Naive thymus-derived CD4-positive, alpha-beta T cell (primary cell): ENCODE measurements at places on chromosomes 12 and 14.

GRCh38 chr12:74152370-74152769, 385.3 kb upstream of the ATXN7L3B start:
- DNase-seq: no peak

GRCh38 chr12:71282925-71283324, 125.1 kb upstream of the TSPAN8 start:
- DNase-seq: no peak

- DNase-seq: peak; percentile 96
Observed at GRCh38 chr12:104303538-104304151, at the start of gene EID3. EID3 (plus strand) TSS chr12:104303739; CDS start chr12:104303935, 196 bp downstream.

DNA sequence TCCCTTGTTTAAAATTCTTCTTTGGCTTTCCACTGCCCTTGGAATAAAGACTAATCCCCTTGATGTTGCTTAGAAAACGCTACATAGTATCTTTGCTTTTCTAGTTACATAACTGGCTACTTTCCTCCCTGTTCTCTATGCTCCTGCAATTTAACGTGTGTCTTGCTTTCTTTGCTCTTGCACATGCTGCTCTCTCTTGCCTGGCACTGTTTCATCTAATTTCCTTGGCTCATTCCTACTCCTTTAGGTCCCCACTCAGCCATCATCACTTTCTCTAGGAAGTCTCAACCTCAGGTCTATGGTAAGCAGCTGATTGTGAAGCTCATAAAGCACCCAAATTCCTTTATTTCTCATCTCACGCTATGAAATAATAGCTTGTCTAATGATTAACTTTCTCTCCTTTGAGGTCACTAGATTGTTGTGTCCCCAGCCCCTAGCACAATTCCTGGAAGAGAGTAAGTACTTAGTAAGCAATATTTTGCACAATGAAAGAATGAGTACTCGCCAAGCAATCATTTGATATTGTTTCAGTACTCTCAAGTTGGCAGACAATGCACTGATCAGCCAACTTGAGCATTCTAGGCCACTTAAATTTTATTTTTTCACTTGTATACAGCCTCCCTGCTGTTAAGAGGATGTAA, 3.3 kb downstream of the ALDH6A1 start:
- no peak for DNase-seq

DNA sequence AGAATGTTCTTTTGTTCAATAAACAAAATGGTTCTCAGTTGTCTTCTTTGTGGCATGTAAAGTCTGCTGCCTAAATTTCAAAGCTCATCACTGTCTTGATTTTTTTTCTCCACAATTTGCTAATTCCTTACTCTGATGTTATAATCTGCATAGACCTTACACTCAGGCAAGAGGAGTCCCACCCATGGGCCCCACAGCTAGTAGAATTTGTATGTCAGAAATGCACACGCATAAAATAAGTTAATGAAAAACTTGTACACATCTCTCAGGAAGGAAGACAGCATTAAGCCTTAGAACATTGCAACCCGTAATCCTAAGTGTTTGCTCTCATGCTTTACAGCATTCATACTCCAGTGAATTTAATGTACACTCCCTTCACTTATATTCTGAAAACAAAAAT, 280.8 kb downstream of the ATXN7L3B start:
- DNase-seq: no peak

- no peak for DNase-seq
Observed at GRCh38 chr12:19223695-19224094, 94.2 kb downstream of the PLEKHA5 start.

DNA sequence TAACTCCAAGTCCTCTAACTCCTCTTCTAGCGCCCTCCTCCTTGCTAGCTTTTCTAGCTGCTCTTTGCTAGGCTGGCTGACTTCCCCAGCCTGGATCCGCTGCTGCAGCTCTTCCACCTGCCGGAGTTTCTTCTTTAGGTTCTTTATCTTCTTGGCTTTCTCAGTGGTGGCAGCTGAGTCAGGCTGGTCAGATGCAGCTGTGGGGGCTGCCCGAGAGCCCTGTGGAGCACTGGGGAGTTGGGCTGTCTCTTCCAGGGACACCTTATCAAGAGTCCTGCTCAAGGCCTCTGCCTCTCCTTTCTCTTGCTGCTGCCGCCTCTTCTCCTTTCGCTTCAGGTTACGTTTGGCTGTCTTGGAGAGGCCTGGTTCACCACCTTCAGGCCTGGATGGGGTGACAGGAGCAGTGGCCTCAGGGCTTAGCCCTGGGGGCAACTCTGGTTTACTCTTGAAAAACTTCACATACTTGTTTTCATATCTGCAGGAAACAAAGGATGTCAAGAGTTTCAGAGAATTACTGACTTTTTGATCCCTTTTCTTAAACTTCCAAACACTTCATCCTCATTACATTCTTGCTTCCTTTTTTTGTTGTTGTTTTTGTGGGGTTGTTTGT, 25.7 kb downstream of the PYM1 start:
- DNase-seq: no peak

DNA sequence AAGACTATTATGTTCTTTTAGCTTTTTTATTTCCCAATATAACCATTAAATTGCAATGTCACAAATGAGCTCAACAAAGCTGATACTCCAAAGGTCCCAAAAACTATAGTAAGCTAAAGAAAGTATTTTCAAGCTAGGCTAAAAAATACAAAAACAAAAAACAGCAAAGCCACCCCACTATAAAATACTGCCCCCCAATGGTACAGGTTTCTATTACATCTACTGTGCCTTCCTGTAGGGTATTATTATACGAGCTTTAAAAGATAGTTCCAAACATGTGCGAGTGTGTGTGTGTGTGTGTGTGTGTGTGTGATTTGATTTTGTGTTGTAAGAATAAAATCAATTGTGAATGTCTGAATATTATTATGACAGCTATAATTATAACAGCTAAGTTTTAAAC, 1.1 kb downstream of the IFNG start:
- DNase-seq: peak; percentile 48

DNA sequence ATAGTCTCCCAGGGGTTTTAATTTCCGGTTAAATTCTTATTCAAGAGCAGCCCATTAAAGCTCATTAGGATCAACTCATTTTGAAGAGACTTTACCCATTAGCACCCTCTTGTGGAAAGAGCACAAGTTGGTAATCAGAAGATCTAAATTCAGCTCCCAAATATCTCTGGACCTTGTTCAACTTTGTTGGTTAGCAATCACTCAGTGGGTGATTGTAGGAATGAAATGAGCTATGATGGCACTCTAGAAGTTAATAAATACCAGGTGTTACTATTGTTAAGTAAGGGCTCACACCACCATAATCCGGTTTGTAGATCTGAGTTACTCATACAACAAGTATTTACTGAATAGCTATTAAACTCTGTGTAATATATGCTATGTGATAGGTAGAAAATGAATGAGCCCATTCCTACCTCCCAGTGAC, 42.9 kb downstream of the TRIP11 start:
- DNase-seq: peak; percentile 47

GRCh38 chr12:80707126-80707829, at the start of gene MYF6:
MYF6 (plus strand) TSS chr12:80707634; CDS start chr12:80707720, 86 bp downstream.
- no peak for DNase-seq

DNA sequence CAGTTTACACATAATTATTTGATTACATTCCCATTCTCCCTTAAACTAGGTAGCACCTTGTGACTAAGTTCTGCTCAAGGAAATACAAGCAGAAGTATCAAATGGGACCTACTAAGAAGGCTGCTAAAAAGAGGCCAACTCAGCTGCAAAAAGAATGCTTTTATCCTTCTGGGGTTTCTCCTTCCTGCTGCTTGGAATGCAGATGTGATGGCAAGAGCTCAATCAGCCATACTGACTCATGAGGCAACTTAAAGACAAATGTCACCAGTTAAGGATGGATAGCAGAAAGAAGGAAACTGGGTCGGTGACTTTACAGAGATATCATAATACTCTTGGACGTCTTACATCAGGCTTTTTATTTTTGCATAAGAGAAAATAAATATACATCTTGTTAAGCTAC, 38.0 kb upstream of the RAP1B start:
- DNase-seq: no peak

GRCh38 chr12:4275016-4275869, 1.7 kb downstream of the CCND2 start:
- no peak for DNase-seq

GRCh38 chr12:105459760-105460330, 129.4 kb downstream of the C12orf75 start:
- no peak for DNase-seq

DNA sequence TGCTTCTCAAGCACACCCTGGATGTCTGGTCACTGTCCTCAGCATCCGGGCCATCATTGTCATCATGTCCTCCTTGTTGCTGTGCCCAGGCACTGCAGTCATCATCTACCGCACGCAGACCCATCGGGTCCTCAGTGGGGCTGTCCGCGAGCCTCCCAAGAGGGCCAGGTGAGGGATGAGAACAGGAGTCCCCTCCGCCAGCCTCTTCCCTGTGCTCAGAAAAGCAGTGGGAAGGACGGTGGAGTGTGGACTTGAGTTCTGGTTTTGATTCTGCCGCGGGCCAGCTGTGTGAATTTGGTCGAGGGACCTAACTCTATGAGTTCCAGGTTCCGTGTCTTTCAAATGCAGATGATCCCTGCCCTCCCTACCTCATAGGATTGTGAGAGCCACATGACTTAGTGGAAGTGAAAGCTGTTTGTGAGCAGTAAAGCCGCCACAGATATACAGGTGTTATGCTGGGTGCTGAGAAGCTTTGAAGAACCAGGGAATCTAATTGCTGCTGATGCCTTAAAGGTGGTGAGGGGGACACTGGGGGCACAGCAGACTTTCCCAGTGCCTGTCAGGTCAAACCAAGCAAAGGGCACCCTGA, 122.9 kb upstream of the RAP1B start:
- no peak for DNase-seq

GRCh38 chr14:79786522-79786921, 424.8 kb downstream of the DIO2 start:
- no peak for DNase-seq
